ENCODE measurements at places on chromosomes 2 and 18.

DNA sequence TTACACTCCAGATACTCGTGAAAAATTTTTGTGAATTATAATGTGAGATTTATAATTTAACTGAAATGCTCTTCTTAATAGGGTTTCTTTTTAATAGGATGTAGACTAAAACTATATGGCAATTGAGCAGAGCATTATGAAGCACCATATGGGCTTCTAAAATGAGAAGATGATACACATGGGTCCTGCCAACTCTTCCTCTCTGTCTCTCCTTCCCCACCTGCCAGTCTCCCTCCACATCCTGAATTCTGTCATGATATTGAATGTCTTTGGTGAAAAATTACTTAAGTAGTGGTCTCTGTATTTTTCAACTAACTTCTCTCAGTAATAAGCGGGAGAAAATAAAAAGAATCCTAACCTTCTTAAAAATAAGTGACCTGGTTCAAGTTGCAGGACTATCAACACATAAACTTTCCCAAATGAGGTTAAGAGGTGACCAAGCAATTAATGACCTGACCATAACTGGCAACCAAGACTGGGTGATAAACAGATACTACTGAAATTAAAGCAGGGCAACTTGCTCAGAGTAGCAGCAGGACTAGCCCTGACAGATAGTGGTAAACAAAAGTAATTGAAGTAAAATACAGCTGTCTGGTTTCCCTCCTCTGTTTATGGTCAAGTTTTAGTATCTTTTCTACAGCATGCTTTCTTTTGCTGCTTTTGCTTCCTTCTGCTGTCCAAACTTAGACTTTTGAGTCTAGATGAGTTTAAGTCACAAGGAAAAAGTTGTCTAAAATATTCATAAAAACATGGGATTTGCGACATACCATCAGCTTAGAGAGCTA lies 117.1 kb upstream of the PDE1A start:
- DNase-seq = no peak

DNA sequence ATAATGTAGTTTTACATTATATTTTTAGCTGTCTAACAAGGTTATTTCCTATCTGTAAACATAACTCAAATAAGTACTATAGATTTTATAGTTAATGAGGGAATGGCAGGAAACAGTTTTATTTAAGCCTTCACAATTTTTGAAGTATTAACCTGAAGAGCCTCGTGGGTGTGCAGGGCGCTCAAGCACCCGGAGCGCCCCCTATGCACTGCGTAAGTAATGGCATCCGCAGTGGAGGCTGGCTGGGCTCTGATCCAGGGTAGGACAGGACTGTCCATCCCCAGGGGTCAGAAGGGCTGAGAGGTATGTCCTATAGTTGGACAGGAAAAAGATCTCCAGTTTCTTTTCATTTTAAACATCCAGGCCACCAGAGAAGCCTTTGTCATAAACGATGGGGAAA lies 8.2 kb upstream of the GBX2 start:
- no peak for DNase-seq

DNA sequence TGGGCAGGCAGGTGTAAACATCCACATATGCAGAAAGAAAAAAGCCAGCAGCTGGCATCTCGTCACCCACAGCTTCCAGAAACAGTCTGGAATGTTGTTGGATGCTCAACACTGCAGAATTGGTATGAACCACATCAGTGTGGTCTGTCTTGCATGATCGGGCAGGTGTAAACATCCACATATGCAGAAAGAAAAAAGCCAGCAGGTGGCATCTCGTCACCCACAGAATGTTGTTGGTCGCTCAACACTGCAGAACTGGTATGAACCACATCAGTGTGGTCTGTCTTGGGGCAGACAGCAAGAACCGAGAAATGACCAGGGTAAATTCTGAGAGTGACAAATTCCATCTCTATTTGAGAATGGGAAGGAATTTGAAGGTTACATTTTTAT lies 39.6 kb downstream of the DOCK10 start:
- no peak for DNase-seq

DNA sequence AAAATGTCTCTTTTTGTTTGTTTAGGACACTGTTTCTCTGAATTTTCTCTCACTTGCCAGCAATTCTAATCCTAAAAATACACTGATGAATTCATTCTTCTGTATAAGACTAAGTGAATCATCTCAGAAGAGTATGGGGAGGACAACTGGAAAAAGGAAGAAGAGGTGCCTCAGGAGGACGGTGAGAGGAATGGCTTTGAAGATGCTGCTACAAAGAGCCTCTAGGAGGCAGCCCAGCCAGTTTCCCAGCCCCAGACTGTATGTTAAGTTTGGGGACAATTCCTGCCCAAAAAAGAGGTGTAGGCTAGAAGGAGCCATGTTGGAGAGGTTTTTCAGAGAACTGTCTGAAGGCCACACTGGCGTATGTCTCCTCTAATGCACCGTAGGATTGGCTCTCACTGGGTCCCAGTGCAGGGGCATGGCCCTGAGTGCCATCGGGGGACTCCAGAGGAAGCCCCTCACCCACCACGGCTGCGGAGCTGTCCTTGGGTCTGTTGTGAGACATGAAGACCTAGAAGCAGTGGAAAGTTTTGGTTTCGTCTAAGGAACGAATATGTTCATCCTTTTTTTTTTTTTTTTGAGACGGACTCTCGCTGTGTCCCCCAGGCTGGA lies 3.1 kb upstream of the SDC1 start:
- DNase-seq = no peak

Data from chondrocyte (in vitro differentiated cells).